NCI-H2029 treated with DMSO at 0.1 percent for 48 hours (cell line): ENCODE measurements at places on chromosomes 6 and 20.

- peak; percentile 95 for DNase-seq
Measured at GRCh38 chr6:21914121-21914973, 320.8 kb downstream of the SOX4 start.

DNA sequence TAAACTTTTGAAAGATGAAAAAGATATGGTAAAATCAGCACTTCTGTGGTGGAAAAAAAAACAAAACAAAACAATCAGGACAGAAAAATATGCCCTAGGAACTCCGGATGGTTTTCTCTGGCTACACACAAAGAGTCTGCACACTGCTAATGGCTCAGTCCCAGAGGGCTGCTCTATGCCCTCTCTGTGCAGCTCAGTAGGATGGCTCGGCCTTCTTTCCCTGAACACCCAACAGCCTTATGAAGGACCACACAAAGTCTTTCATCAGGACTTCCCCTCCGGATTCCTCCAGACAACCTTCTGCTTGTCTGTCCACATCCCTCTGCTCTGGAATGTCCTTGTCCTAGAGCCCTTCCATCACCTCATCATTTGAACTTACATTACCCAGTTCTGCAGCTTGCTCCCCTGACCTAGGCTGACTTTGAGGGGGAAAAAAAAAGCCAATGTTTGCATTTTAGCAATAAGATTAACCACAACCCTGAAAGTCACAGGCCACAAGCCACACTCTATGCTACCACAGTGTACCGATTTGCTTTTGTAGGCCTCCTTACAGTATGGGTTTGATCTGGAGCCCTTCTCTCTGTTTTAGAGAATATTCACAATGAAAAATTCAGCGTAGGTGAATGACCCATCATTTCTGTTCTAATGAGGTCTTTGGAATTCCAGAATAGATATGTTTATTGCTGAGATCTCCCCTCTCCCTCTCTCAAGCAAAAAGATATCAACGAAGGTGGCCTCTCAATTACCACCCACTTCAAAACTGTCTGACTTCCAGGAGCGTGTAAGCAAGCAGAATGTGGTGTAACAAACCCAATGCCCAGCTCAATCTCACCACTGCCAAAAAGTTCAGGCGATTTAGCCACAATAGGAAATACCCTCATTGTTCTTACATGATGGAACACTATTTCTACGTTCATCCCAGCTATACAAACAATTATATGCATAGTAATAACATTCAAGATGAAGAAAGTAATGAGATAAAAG is 164.0 kb downstream of the GMDS start:
- DNase-seq = no peak

DNA sequence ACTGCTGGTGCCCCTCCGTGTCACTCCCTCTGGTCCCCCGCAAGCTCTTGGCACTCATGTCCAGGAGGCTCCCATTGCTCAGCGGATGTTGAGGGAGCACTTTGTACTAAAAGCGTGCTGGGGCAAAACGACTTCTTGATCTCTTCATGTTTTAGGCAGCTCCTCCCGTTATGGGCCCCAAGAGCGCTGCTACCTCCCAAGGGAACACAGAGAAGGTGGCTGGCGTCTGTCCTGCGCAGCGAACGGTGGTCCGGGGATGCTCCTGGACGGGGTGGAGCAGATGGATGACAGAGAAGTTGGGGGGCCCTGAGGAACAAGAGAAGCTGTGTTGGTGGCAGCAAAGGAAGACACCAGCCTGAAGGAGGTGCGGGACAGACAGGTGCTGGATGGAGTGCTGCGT is 99.8 kb downstream of the TMEM242 start:
- no peak for DNase-seq

DNA sequence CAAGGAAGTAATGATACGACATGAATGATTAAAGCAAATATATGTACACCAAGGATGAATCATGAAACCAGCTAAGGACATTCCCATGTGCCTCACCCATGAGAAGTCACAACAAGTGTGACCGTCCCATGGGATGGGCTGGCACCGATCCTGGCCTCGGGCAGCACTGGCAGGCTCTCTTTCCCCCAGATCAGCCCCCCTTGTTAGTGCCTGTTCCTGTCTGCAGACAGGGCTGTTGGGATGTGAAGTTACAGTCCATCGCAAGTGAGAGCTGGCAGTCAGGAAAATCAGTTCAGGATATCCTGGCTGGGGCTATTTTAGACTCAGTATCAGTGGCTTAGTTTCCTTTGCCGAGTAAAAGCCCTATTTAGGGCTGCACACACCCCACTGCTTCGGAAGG is 129.2 kb upstream of the SNX9 start:
- no peak for DNase-seq

DNA sequence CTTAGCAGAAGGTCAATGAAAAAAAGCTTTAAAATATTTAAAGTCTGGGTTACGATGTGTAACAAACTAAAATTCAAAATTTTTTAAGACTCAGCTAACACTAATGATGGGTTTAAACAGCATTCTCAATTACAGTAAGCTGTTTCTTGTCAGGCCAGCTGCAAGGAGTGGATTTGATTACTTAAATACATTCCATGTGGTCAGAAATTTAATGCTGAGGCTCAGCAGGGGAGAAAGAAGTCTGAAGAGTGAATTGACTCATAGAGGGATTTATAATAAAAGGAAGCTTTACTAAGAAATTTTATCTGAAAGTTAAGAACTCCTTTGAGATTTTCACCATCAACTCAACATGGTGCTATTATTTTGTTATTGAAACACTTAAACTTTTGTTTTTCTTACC is 398.6 kb downstream of the KHDRBS2 start:
- no peak for DNase-seq

DNA sequence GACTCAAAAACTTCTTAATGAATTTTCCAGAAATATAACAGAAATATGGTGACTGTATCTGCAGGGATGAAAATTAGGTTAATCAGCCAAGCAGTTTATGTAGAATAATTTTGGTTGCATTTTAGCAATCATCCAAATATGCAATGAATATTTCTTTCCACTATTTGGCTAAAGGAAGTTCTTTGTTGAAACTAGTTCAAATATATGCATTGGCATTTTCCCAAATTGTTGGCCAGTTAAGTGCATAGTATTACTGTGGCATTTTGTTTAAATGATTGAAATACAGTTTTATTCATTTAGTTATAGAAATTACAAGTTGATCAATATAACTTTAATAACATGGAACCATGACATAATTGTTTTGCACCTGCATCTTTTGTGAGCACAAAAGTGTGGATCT is 115.5 kb downstream of the DOK5 start:
- DNase-seq = no peak

- DNase-seq = no peak
Measured at GRCh38 chr20:61830991-61831390, 234.7 kb downstream of the TAF4 start.

DNA sequence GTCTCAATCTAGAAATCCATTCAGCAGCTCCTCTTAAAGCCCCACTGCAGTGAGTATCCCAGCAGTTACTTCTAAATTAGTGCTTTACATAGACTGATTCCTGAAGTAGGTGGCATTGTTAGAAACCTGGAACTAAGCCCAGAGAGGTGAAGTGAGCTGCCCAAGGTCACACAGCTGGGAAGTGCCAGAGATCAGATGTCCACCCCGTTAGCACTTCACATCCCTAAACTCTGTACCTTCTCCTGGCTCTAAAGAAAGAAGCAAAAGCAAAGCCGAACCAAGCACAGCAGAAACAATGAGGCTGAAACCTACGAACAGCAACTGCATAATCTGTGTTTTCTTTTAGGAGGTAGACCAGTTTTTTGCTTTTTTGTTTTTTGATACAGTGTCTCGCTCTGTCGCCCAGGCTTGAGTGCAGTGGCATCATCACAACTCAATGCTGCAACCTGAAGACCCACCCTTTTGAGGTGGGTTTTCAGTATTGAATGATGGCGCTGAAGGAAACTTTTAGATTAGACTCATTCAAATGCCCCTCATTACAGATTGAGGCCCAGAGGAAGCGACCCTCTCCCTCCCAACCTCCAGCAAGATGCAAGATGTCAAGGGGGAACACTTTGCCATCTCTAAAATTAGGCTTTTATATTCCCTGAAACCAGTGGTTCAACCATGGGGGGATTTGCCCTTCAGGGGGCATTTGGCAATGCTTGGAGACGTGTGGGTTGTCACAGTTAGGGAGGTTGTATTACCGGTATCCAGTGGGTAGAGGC is 3.2 kb upstream of the ZMYND8 start:
- DNase-seq = peak; percentile 88

GRCh38 chr20:63562461-63563224 is 8.7 kb downstream of the FNDC11 start:
- no peak for DNase-seq
